ENCODE measurements at places on chromosomes 16 and 17.

DNA sequence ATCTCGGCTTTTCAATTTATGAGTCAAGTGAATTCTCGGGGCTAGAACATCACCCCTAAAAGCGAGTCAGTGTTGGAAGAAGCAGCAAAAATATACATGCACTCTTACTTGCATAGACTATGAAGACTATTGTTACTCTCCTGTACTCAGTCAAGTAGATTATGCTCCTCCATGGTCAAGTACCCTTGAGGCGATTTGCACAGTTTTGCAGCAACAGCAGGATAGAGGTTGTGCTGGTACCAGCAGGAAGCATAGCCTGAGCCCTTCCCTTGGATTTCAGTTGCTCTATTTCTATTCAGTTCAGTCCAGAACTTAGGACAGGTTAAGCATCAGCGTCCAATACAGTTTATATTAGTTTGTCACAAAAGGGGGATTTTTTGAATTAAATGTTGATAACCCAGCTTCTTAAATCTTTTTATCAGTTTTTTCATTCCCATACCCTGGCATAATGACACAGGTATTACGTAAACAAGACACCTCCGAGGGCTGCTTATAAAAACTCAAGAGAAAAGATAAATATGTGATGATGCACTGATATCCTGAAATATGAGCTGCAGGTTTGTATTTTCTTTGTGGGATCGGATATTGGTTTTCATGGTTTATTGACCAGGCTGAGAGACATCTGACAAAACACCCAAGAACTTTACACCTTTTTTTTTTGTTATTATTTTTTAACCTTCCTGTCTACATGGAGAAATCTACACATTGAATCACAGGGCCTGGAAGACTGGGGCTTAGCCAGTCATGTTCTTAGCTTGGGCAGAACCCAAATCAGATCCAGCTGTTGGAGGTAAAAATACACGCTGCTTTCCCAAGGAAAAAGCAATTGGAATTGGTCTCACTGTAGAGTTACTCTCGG is 144.1 kb downstream of the PITPNC1 start:
- no peak for DNase-seq

DNA sequence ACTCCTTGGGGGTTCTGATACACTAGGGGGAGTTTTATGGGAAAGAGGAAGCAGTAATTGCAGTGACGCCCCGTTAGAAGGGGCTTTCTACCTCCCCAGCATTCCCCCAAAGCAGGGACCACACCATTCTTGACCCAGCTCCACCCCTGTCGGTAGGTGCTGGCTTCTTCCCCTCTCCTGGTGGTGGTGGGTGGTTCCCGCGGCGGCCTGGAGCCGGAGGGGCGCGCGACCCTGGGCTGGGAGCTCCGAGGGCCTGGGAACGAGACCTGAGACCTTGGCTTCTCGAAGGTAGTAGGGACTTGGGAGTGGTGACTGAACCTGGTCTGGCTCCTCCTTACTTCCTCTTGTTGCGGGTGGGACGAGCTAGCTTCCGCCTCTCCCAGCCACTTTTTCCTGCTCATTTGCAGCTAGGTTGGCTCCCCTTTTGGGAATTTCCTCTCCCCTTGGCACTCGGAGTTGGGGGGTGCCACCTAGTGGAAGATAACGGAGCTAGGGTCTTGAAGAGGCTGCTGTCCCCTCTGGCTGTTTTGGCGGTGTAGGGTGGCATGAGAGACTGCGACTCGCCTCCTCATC is 438 bp downstream of the GRN start:
- peak; percentile 61 for DNase-seq

GRCh38 chr17:77948690-77949114 is 9.8 kb upstream of the TNRC6C start:
- DNase-seq, result no peak

GRCh38 chr16:29710227-29711219 is 31.5 kb downstream of the QPRT start:
- no peak for DNase-seq

GRCh38 chr16:84360748-84361147 is 7.6 kb upstream of the ATP2C2 start:
- DNase-seq, result no peak

DNA sequence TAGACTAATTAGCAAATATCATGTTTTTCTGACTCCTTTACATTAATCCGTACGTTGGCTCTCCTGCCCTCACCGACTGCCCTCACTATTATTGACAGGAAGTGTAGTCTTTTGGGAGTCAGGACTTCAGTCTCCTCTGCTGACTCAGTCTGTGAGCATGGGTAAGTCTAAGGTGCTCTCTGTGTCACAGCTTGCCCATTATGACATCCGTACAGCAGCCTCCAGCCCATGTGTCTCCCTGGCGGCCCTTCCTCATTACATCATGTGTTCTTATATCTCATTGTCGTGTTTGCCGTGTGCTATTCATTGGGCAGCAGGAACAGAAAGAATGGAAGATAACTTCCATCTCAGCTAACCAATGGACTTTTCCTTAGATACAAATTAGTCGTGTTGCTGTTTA is 77.5 kb downstream of the MRTFB start:
- DNase-seq, result no peak

DNA sequence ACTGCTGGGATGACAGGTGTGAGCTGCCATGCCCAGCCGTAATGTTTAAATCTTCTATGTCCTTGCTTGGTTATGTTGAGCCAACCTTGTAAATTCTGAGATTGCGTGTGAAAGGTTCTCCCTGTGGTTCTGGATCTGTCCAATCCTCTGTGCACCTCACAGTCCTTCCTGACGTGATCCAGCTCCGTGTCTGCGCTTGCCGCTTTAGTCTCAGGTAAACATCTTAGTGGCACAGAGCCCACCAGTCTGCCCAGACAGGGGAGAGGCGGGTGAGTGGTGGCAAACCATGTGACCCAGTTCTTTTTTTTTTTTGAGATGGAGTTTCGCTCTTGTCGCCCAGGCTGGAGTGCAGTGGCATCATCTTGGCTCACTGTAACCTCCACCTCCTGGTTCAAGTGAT is 13.9 kb downstream of the SLC25A10 start:
- no peak for DNase-seq

GRCh38 chr16:27351989-27352388 is 38.2 kb downstream of the IL4R start:
- no peak for DNase-seq

- no peak for DNase-seq
Observed at GRCh38 chr17:43536236-43536992, 9.7 kb downstream of the ETV4 start.

DNA sequence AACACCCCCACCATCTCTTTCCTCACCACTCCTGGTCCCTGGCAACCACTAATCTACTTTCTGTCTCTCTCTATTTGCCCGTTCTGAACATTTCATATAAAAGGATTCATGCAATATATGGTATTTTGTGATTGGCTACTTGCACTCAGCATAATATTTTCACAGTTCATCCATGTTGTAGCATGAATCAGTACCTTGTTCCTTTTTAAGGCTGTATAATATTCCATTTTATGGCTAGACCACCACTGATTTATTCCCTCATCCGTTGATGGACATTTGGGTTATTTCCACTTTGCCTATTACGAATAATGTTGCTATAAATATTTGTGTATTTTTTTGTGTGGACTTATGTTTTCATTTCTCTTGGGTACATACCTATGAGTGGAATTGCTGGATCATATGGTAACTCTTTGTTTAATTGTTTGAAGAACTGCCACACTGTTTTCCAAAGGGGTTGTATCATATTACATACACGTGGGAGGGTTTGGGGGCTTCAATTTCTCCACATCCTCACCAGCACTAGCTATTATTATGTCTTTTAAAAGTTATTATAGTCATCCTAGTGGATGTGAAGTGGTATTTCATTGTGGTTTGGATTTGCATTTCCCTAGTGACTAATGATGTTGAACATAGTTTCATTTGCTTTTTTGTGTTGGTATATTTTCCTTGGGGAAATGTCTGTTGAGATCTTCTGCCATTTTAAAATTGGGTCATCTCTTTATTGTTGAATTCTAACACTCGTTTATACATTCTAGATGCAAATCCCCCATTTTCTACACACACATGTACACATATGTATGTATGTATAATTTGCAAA is 26.3 kb downstream of the SEC14L5 start:
- no peak for DNase-seq

- no peak for DNase-seq
Observed at GRCh38 chr17:69535016-69535570, 120.6 kb downstream of the MAP2K6 start.

DNA sequence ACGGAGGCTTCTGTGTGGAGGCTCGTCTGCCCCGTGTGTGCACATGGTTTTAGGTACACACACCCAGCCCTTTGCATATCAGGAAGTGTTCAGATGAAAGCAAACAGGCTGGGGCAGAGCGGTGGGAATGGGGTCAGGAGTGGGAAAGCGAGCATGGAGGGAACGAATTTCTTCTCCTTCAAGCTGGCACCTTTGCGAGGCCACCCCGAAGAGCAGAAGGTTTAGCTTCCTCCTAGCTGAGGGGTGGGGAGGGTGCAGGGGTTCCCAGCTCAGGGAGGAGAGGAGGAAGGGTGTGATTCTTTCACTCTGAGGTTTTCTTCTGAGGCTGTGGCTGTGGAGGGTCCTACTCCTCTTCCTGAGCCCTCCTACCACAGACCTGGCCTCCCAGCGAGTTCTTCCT is 83.6 kb downstream of the ABR start:
- no peak for DNase-seq

GRCh38 chr17:66687570-66688284 is 147.2 kb upstream of the CACNG5 start:
- DNase-seq, result no peak

DNA sequence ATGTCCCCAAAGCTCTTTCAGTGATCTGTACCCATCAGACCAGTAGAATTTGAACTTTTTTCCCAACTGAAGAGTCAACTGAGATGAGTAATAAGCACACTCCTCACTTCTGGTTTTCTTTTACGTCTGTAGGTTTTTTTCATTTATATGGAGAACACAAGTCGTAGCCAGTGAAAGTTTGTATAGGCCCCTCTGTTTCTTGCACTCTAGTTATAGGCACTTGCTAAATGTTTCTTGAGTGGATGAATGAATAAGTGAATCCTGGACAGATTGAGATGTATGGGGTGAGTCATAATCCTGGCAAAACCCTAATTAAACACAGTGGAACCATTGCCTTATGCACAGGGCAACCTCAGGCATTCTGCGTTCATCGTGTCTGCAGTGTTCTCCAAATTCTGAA is 193.7 kb upstream of the TBX2 start:
- no peak for DNase-seq

DNA sequence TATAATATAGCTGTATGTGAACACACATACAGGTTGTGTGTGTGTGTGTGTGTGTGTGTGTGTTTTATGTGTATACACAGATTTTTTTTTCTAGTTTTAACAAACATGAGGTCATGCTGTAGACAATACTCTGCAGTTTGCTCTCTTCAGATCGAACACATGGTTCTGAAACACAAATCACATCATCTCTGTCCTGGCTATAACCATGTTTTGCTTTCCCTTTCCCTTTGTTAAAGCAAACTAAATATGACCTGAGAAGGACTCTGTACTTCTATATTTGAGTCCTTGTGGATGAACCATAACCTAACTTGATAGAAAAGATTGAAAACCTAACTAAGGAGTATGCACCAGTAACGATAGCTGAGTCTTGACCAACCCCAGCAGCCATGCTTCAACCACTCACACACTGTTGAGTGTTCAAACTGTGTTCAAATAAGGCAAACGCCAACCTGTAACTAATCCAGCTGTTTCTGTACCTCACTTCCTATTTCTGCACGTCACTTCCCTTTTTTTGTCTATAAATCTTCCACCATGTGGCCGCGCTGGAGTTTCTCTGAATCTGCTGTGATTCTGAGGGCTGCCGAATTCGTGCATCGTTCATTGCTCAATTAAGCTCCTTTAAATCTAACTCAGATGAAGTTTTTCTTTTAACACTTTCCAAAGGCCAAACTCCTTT is 303.8 kb downstream of the HS3ST3B1 start:
- DNase-seq, result no peak

- no peak for DNase-seq
Observed at GRCh38 chr17:29682054-29682453, 59.3 kb upstream of the CORO6 start.

- no peak for DNase-seq
Observed at GRCh38 chr16:17223576-17223975, 247.2 kb downstream of the XYLT1 start.

DNA sequence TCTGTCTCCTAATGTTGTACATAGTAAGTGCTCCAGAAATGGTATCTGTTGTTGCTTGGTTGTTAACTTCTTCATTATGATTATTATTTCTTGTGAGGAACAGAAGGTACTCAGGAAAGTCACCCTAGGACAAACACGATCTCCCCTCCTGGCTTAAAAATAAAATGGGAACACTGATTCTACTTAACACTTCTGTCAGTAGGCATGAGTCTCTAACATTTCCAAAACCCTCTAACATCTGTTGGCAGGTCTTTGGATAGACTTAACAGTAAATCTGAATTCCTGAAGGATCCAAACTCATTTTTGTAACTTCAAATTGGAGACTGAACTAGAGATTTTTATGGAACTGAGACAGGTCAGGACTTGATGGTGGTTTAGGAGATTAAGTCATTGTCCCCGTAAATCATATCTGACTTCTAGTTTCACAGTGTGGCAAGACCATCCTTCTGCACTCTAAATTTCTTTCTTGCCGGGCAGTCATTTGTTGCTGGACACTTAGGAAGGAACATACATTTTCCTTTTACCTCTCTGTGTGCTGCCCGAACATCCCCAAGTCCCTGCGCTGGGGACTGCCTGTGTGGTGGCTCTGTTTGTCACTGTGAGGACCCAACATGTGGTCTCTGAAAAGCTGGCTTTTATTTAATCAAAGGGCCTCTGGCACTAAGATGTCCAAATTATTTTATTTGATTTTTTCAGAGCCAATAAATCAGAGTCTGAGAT is 149.9 kb downstream of the NPIPB5 start:
- no peak for DNase-seq

- DNase-seq, result no peak
Observed at GRCh38 chr17:79927136-79927661, 88.0 kb upstream of the CBX4 start.

DNA sequence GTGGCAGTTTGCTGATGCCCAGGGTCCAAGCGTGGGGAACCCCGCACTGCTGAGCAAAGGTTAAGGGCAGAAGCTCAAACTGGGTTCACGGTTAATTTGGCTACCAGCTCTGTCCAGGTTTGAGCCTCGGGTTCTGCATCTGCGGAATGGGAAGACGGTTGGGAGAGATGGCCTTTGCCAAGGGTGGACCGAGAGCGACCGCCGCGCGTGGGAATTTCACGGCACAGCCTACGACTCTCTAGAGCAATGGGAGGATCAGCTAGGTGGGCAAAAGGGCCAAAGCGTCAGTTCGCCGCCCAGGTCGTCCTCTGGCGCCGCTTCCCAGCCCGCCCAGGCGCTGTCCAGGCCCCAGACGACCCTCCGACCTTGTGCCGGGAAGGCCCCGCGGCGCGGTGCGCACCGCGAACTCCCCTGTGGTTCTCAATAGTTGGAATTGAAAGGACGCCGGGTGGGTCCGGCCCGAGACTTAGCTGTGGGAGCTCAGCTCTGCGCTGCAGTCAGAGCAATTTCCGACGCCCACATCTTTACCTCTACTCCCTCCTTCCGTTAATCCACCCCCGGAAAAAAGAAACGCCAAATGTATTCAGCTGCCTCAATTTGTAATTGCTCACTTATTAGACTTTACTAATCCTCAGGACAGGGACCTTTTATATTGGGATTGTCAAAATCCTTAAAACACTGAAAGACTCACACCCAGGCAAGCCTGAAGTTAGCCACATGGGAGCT is 2.5 kb upstream of the HS3ST3B1 start:
- DNase-seq, result no peak

GRCh38 chr17:76561799-76562268 is 22.0 kb downstream of the PRCD start:
- no peak for DNase-seq

GRCh38 chr16:88681709-88682451 is 4.4 kb downstream of the SNAI3 start:
- peak; percentile 75 for DNase-seq

Data from pancreas (tissue), 10 donors.